ENCODE measurements at places on chromosomes 4 and X. TPM values are rescaled to one million over a fixed set of nuclear protein-coding genes. Genes with fewer than 3 reads are reported as not detected.

DNA sequence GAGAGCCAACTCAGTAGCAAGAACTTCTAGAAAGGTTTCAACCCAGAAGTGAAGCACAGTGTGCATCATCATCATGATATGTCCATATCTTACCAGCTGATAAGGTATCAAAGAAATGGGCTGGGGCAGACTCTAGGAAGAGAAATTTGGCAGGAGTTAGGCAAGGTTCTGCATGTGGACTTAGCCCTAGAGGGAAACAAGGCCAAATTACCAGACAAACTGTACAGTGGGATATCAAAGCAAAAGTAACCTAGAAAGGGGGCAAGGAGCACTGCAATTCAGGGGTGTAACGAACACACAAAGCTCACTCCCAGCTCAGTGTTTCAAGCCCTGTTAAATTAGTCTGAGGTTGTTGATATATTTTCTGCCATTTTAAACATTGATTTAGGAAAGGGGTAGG lies 407.4 kb downstream of the SMARCA1 start:
- H3K36me3 ChIP-seq = no peaks in the 10 kb centered on the region
- no peak overlapping the region for H3K4me3 ChIP-seq
- no peaks in the 10 kb centered on the region for H3K4me1 ChIP-seq
- DNase-seq = no peak
- H3K27ac ChIP-seq = no peak overlapping the region

Gene CFAP99
- total RNA-seq = not detected

Gene PF4V1
- total RNA-seq = not detected

DNA sequence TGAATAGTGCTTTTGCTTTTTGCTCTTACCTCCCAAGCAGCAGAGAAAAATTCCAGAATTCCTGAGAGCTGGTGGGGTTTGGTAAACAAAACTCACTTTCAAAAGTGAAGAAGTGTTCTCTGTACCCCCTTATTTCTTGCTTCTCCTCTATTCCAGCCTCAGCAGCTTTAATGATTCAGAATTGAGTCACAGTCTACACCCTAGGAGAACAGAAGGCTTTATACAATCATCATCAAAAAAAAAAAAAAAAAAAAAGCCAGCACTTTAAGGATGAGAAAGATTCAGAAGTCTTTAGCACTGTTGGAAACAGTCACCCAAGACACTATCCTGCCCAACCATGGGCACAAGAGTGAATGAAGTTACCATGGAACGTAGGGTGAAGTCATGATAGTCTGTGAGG lies 1583.1 kb upstream of the PCDH10 start:
- no peak overlapping the region for H3K4me3 ChIP-seq
- H3K4me1 ChIP-seq = no peaks in the 10 kb centered on the region
- no peak overlapping the region for H3K27ac ChIP-seq
- H3K36me3 ChIP-seq = no peaks in the 10 kb centered on the region

DNA sequence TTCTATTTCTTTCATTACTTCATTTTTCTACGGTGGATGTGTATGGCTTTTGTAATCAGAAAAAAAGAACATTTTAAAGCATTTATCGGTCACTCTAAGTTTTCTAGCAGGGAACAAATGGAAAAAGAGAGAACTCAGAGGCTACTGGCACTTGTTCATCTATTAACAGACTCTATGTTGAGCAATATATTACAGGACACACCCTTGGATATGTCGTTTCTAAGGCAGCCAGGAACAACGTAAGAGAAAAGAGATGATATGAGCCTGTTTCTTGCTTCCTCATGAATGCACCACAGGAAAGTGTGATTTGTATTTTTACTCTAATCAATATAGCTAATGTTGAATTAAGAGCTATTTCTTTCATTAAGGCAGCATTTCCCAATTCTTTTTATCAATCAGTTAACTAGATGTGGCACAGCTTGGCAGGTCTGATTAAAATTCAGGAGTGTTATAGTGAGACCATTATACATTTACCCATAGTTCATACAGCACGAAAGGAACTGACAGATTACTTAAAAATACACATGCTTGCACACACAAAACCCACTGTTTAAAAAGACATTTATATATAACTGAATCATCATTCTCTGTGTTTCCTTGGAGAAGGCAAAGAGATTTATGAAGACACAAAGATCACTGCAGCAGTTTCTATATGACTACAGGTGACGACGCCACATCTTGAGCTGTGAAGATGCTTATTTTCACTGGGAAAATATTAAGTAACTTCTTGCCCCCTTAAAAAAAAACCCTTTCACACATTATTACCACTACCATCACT lies 13.0 kb downstream of the RAB9B start:
- H3K4me1 ChIP-seq = no peaks in the 10 kb centered on the region
- H3K27me3 ChIP-seq = no peaks in the 10 kb centered on the region
- no peaks in the 10 kb centered on the region for H3K36me3 ChIP-seq
- DNase-seq = no peak
- H3K27ac ChIP-seq = no peak overlapping the region

Gene GABRG1
- total RNA-seq = not detected

Gene CT83
- not detected for total RNA-seq

Data from astrocyte (in vitro differentiated cells and primary cell).